ENCODE measurements at places on chromosomes 11 and 22.
A peak's percentile ranks its signal among the peaks of the same experiment; 100 is the strongest.

DNA sequence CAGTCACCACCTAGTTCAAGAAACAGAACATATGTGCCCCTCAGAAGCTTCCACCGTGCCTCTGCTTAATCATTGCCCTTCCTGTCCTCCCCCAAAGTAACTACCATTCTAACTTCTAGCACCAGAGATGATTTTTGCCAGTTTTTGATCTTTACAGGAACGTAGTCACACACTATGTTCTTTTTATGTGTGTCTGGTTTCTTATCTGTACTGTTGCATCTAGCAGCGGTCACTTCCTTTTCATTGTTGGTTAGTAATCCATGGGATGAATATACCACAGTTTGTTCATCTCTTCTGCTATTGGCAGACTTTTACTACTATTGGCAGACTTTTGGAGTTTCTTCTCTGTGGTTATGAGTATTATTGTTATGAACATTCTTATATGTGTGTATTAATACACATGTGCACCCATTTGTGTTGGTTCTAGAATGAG lies 34.6 kb downstream of the SPECC1L start:
- no peak for DNase-seq

- DNase-seq, result no peak
Observed at GRCh38 chr22:43975041-43975440, 19.8 kb downstream of the SAMM50 start.

GRCh38 chr11:3044004-3044403 lies 13.2 kb downstream of the CARS1 start:
- DNase-seq, result no peak

DNA sequence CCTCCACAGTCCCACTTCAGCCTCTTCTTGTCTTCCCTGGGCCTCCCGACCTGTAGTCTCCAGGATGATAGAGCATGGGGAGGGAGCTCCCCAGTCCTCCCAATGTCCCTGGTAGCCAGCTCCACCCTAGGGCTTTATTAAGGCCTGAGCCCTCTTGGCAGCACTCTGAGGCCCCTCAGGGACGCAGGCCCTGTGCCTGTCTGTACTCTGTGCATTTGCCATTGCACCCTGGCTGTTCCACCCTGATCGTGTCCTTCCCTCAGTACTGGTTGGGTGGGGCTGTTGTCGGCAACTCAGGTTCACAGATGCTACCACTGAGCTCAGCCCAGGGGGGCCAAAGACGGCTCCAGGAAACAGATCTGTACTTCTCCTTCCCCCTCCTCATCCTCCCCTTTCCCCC lies 7.2 kb downstream of the SSTR3 start:
- DNase-seq, result no peak

- no peak for DNase-seq
Observed at GRCh38 chr22:49571326-49571725, 256.3 kb downstream of the BRD1 start.

- peak; percentile 24 for DNase-seq
Observed at GRCh38 chr11:26297189-26297975, 34.5 kb upstream of the ANO3 start.
